ENCODE measurements at places on chromosomes 11 and 22.

GRCh38 chr11:96607864-96608558 lies 218.2 kb downstream of the JRKL start:
- DNase-seq, result no peak

- no peak for DNase-seq
Measured at GRCh38 chr11:41533761-41534160, 74.3 kb upstream of the LRRC4C start.

DNA sequence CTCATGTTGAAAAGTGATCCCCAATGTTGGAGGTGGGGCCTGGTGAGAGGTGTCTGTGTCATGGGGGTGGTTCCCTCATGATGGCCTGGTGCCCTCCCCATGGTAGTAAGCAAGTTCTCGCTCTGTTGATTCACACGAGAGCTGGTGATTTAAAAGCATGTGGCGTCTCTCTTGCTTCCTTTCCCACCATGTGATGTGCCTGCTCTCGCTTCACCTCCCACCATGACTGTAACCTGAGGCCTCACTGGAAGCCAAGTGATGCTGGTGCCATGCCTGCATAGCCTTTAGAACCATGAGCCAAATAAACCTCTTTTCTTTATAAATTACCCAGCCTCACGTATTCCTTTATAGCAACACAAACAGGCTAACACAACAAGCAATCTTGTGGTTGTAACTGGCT lies 52.4 kb downstream of the VSIG10L2 start:
- no peak for DNase-seq

GRCh38 chr11:15275141-15275540 lies 160.4 kb downstream of the INSC start:
- DNase-seq, result no peak

- no peak for DNase-seq
Measured at GRCh38 chr11:44759743-44760476, 33.1 kb downstream of the TSPAN18 start.

- no peak for DNase-seq
Measured at GRCh38 chr22:38355275-38355674, 38.0 kb upstream of the CSNK1E start.

DNA sequence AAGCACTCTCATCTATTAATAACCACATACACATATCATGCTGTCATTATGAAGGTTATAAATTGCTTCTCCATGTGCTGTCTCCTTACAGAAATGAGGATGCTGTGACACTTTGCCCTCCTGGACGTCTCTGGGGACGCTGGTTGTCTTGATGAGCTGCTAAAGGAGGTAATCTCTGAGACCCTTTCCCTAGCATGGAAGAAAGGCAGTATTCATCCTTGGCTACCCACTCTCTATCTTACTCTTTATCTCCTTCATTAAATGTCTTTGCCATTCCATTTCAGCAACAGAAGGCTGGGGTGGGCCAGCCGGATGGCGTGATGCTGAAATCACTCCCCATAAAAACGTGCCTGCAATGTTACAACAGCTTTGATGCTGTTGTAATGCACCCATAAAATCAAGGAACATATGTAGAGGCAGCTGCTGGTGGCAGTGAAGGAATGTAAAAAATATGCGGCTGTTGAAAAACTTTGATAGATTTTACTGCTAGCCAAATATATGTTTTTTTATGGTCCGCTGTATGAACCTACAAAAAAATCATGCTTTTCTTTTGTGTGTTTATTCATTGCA lies 715.1 kb upstream of the API5 start:
- no peak for DNase-seq

- no peak for DNase-seq
Measured at GRCh38 chr11:4677948-4678347, 19.7 kb downstream of the OR51E2 start.

GRCh38 chr11:133905677-133906156 lies 51.1 kb downstream of the IGSF9B start:
- DNase-seq, result no peak

DNA sequence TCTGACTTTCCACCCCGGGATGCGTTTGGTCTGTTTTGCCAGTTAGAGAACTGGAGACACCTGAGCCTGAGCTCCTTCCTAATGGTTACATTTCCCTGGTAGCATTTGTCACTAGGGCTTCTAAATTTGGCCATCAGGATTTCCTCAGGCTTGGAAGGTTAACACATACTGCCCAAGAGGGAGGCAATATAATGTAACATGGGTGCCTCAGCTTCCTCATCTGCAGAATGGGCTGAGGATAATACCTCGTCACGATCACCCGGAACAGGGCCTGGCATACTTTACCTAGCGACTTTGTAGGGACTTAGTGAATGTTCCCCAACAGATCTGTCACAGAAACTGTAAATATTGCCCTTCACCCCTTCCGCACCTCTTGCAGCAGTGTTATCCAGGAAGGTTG lies 11.3 kb downstream of the IL17RA start:
- no peak for DNase-seq

DNA sequence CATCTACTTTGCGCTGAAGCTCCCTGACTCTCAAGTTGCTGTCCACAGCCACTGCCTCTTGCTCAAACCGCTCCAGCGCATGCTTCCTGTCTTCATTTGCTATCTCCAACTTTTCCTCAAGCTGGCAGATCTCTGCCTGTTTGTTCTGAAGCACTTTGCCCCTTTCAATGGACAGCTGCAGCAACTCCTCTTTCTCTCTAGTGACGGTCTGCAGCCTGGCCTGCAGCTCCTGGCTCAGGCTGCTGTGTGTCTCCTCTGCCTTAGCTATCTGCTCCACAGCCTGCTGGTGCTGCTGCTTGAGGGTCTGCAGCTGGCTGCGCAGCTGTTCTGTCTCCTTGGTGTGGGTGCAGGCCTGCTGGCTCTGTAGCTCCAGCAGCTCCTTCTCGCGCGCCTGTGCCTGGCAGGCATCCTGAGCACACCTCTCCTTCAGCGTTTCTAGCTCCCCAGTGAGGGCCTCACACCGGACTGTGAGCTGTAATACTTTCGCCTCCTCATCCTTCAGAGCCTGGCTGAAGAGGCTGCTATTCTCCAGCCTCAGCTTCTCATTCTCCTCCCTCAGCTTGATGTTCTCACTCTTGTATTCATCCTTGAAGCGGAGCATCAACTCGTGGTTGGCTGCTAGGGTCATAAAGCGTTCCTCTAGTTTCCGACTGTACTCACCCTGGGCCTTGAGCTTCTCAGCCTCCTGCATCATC lies 723 bp downstream of the CCDC89 start:
- DNase-seq, result no peak
